ENCODE measurements at places on chromosomes 4 and X.

GRCh38 chrX:118418811-118419251 lies 72.9 kb downstream of the WDR44 start:
- DNase-seq, result no peak

- DNase-seq, result no peak
Observed at GRCh38 chr4:52641854-52642563, 17.1 kb downstream of the USP46 start.

- no peak for DNase-seq
Observed at GRCh38 chr4:128107766-128108165, 46.7 kb downstream of the LARP1B start.

DNA sequence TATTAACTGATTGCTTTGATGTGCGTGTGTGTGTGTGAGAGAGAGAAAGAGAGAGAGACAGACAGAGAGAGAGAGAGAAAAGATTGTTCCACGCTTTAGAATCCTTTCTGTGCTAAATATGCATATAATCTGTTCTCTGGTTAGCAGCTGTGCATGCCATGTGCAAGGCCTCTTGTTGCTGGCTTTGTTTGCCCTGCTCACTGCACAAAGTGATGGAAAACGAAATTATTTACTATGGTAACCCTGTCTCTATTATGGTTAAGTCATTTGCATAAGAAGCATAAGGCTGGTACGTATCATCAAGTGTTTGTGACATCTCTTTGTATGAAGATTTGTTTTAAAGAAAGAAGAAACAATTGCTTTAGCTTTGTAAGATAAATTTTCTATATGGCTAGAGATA lies 190.2 kb upstream of the POF1B start:
- DNase-seq, result no peak

- no peak for DNase-seq
Observed at GRCh38 chr4:43763029-43763610, 685.5 kb downstream of the KCTD8 start.

DNA sequence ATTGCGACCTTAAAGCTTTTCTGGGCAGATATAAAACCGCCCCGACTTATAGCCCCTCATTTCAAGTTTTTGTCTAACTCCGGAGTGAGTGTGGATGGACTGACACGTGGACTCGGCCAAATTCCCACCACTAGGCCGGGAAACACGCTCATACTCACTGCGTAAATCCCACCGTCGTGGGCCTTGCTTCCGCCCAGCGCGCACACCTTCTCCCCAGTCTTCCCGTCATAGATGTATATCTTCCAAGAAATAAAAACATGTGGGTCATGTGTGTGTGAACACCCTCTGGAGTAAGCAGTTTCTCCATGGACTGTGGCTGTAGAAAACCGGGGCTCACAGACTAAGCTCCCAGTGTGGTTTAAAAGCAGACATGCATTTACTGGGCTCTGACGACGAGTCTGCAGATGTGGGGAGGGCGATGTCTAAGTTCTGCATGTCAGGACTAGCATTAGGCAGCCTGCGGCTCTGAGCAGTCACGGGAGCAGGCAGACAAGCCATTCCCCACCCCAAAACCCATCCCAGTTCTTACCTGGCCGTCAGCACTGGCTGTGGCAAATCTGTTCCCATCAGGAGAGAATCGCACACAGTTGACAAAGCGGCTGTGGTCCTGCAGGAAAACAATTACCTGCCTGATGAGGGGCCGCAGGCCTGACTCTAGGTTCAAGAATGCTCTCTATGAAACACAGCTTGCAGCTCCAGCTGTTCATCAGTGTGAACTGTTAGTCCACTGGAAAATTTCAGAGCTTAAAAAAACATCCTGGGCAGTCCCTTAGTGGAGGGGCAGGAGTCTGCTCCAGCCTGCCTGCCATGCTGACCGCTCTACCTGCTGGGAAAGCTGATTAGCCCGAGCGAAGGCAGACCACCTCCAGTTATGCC lies 28.2 kb downstream of the WDR1 start:
- no peak for DNase-seq

DNA sequence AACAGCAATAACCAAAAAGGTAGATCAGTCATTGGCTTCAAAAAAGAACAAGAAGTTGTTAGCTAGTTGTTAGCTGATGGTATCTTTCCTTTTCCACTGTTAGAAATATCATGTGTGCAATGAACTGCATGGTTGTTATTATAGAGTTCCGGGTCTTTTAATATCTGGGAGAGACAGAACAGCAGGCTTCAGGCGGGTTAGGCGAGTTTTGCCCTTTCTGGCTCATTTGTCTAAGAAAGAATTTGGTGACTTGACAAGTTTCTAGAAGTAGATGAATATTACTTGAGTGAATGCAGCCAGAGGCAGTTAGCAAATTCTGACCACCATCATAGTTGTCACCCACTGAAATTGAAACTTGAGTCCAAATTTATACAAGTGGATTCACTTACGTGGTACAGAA lies 88.9 kb upstream of the MID1 start:
- DNase-seq, result no peak

Data from retina (tissue), 1 donor.